ENCODE measurements at places on chromosomes 16 and 17.

DNA sequence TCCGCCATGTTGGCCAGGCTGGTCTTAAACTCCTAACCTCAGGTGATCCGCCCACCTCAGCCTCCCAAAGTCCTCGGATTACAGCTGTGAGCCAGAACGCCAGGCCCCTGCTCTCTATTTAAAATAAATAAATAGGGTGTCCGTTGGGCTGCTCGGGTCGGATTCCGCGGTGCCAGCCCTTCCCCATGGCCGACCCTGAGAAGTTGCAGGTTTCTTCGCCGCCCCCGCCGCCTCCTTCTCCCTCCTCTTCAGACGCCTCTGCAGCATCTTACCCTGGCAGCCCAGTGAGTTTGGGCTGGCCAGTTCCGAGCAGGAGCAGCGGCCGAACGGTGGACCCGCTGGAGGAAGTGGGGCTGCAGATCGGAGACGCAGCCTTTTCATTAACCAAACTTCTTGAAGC lies 1.7 kb upstream of the LUC7L start:
- no peak for DNase-seq

DNA sequence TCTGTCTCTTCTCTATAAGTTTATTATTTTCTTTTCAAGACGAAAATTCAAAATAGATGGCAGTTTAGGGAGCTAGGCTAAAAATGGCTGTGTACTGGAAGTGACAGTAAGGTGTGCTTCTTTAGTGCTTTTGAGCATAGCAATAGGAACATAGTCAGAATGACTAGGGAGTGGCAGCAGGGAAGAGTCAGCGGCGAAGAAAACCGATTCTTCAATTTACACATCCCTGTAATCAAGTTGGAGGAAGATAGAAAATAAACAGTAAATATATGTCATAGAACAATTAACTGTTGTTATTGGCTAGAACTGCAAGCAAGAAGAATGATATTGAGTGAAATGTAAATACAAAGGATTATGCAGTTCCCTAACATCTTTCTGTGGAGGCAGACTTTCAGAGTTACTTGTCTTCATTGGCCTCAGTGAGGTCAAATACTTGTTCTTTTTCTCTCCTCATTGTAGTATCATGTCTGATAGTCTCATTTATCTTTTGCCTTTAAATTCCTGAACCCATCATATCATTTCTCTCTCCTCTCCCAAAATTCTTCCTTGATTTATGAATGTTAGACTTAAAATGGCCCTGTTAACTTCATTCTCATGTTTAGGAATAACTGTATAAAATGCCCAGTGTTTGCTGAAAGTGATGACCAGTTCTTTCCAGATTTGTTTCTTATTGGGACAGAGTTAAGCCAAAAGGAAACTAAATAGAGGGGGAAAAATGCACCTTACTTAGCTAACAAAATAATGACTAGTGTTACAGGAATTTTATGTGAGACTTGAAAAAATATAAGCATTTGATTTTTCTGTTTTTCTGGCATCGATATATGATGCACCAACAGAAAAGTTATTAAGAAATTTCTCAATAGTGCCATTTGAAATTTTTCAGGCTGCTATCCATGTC lies 211.4 kb downstream of the BCAS3 start:
- no peak for DNase-seq

DNA sequence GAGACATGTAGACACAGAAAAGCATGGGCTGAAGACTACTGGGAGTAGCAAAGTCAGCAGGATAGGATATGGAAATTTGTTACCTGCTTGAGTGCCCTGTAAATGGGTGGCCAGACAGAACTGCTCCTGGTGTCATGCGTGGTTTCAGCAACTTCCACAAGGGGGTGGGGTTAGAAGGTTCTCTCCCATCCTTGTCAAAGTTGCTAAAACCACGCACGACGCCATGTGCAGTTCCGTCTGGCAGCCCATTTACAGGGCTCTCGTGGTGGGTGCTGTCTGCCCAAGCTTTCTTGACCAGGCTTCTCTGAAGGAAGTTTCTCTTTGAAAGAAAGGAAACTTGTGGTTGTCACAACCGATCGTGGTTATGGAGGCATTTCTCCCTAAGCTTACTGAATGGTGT lies 6.9 kb upstream of the DBNDD1 start:
- no peak for DNase-seq

DNA sequence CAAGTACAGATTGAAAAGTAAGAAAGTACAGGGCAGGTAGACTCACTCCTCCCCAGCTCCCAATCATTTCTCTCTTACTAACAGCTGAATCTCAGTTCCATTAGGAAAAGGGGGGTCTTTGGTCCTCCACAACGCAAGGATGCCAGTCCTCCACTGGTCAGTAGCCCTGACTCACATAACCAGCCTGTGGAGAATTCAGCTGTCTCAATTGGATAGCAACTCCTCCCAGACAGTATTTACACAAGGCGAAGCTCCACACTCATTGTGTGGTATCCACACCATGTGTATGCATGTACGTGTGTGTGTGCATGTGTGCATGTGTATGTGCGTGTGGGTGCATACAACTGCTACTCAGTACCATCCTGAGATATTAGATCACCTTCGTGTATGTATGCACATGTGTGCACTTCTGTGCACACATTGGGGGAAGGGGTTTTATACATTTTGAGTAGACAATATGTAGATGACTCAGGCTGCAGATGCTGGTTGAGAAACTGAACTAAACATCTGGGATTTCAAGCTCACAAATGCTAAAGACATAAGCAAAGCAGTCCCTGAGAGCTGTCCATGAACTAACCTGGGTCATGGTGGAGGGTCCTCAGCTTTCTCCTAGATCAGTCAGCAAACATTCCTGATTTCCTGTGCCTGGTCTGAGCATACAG lies 240.1 kb downstream of the SLC39A11 start:
- DNase-seq, result peak; percentile 5

- no peak for DNase-seq
Measured at GRCh38 chr16:68349838-68350410, 39.1 kb downstream of the PRMT7 start.

DNA sequence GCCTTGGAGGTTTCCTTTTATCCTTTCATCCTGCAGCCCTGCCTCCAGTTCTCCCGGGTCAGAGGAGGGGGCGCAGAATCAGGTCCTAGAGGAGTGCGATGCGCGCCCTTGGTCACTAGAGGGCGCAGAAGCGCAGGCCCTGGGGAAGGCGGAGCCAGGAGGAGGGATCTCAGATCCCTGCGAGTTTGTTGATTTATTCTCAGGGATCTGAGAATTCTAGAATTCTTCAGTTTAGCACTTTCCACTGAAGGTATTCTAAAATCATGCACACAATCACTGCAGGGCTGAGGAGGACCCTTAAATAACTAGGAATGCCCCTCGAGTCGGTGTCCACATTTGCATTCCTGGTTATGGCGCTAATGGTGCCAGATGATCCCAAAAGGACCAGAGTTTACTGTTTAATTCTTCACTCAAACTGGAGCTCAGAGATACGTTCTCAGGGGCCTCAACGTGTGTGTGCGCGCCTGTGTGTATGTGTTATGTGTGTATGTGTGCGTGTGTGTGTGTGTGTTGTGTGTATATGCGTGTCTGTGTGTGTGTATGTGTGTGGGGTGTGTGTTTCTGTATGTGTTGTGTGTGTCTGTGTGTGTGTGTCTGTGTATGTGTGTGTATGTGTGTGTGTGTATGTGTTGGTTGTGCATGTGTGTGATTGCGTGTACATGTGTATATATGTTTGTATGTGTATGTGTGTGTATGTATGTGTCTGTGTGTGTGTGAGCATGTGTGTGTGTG lies 6.9 kb upstream of the ELAC2 start:
- DNase-seq, result peak; percentile 65

GRCh38 chr16:51755039-51755501 lies 604.0 kb upstream of the SALL1 start:
- no peak for DNase-seq

DNA sequence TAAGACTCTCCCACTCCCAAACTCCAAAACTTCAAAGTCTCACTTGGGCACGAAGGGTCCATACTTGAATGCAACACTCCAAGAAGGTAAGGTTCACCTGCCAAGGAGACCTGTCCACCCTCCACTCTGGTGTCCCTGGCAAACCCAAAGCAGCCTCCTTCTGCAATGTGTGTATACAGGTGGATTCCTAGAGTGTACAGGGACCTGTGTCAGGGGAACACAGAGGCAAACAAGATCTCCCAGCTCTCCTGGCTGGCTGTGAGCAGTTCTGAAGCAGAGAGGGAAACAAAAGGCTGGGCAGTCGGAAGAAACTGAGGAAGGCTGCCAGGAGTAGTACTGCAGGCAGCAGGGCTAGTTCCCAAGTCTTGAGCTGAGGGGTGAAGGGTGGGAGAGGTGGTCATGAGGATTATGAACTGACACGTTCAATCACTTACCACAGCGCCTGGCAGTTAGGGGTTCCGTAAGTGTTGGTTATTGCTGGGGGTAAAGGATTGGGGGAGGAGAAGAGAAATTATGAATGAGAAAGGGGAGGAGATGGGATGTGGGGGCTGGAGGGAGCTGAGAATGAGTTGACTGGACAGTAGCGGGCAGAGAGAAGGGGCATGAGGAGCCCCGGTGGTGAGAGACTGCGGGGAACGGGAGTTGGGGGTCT lies 795 bp downstream of the KCTD13 start:
- DNase-seq, result peak; percentile 25

DNA sequence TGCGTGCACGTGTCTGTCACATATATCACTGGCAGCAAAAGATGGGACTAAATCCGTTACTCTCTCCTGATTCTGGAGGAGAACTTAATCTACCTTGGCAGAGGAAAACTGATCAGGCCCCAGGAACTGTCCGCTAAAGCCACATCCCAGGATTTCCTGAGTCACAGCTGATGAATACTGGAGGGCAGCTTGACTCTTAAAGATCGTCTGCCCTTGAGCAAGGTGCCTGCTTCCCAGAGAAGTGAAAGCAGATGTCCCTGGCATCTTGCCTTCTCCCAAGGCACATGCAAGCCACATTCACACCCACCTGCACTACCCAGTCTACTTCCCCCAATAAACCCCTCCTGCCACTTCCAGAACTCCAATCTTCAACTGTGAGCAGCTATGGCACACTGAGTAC lies 99.8 kb downstream of the CPPED1 start:
- DNase-seq, result no peak

GRCh38 chr16:67252609-67253497 lies 4.1 kb downstream of the SLC9A5 start:
- no peak for DNase-seq

- DNase-seq, result no peak
Measured at GRCh38 chr17:70268383-70268782, 99.1 kb downstream of the KCNJ2 start.

- DNase-seq, result peak; percentile 62
Measured at GRCh38 chr17:73231395-73231794, 30.3 kb downstream of the CPSF4L start.

GRCh38 chr16:29991571-29991904 lies 3.9 kb downstream of the HIRIP3 start:
- no peak for DNase-seq

GRCh38 chr17:20142268-20142667 lies 133.1 kb downstream of the SPECC1 start:
- DNase-seq, result no peak

DNA sequence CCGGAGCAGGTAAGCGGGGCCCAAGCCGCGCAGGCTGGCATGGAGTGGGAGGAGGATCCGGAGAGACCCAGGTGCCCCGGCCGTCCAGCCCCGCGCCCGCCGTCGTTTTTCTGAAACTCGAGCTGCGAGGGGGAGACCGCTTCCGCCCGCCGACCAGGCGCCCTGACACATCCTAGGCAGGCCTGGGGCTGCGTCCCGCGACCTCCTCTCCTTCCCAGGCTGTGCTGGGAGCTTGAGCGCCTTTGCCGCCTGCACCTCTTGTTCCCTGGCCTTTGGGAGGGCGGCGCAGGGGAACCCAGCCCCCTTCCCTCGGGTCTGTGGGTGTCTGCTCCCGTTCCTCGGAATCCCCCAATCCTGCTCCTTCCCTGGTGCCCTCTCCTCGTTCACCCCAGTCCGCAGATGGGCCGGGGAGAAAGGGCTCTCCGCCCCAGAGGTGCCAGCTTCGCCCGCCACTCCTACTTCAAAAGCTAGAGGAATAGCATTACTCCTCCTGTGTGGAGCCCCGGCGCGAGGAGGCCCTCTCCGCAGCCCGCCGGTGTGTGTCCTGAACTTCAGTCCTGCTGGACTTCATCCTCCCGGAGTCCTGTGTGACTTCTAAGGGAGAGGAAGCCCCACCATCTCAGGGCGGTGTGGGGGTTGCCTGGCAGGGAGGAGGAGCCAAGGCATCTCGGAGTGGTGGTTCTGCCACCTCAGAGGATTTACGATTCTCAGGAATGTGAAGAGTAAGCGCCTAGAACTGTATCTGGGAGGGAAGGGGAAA lies 1.0 kb downstream of the NHERF1 start:
- peak; percentile 61 for DNase-seq

GRCh38 chr16:9144106-9144505 lies 52.7 kb downstream of the HAPSTR1 start:
- no peak for DNase-seq

DNA sequence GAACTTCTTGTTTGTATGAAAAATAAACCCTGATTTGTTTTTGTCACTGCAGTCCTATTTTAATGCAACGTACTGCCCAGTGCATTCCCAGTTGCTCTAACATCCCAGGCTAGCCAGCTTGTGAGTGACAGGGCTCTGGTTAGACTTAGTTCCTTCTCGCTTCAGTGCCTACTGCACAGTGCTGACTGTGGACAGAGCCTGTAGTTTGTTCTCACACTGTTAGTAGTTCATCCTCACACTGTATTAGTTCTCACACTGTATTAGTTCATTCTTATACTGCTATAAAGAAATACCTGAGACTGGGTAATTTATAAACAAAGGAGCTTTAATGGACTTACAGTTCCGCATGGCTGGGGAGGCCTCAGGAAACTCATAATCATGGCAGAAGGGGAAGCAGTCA lies 116.6 kb upstream of the SALL1 start:
- no peak for DNase-seq

DNA sequence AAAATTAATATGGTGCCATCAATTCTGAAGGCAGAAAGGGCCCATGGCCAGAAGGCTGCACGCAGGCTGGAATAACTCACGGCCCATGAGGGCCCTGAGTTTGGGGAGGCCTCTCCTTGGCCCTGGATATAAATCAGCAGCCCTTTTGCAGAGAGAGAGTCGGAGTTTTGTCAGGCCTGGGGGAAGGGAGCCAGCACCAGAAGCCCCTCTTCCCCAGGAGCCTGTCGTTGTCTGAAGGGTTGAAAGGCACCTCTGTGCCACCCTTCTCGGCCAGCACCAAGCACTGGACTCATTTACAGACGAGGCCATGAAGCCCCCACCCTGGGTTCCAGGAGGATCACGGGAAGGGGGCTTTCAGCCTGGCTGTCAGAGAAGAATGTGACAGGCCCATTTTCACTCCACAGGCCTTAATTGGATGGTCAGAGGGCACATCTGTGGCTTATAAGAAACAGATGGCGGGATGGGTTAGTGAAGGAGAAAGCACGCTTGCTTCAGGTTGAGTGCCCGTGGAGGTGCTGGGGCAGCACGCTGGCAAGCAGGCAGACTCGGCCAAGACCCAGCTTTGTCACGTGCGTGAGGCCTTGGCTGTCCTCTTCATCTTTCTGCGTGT lies 140.6 kb downstream of the CLEC16A start:
- DNase-seq, result no peak

DNA sequence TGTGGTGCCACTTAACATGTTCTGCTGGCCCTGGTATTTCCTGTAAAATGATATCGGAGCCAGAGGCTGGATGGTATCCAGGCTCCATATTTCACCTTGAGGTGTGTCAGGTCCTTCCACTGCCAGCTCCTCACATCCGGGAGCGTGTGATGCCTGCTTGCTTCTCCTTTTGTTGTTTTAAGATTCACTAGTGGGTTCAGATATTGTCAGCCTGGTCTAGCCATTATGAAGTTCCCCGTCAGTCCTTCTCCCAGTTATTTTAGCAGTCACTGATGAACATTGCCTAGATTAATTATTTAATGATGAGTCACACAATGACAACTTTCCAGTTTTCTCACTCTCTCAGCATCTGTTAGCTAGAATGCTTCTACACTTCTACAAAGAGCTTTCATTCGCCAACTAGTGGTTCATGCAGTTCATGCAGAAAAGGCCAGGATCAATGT lies 11.3 kb downstream of the DNAAF1 start:
- DNase-seq, result peak; percentile 21

GRCh38 chr17:78692460-78693010 lies 89.5 kb downstream of the CYTH1 start:
- no peak for DNase-seq
